Stimulated activated CD8-positive, alpha-beta memory T cell treated with anti-CD3 and anti-CD28 coated beads, Interleukin-2, amount 100 ng/mL, for 48 hours (primary cell): ENCODE measurements at places on chromosomes 16 and 17.

DNA sequence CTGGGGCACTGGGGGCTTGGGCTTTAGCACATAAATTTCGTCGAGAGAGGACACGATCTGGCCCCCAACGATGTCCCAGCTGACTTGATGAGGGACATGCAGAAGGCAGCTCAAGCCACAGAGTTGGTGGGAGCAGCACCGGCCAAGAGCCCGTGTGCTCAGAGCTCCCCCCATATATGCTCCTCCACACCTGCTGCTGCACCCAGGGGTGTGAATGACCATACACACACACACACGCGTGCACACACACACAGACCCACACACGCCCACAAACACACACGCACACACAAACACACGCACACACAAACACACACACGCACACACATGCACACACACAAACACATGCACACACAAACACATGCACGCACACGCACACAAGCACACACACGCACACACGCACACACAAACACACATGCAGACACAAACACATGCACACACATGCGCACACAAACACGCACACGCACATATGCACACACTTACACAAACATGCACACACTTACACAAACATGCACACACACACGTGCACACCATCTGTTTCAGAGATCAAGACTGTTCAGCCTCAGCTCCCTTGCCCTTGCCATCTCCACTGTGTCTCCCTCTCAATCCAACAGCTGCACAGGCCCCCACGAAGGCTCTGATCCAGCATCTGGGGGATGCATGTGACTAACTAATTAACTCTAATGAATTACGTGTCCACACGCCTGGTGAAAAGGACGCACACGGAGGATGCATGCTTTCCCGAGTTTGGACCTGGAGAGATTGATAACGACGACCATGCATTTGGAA is 85.6 kb upstream of the TNRC6C start:
- DNase-seq = no peak

- DNase-seq = no peak
Measured at GRCh38 chr16:88599092-88599733, 29.0 kb downstream of the ZC3H18 start.

- no peak for DNase-seq
Measured at GRCh38 chr16:56300242-56300623, 108.9 kb downstream of the GNAO1 start.

GRCh38 chr16:86019446-86020047 is 120.6 kb downstream of the IRF8 start:
- no peak for DNase-seq

DNA sequence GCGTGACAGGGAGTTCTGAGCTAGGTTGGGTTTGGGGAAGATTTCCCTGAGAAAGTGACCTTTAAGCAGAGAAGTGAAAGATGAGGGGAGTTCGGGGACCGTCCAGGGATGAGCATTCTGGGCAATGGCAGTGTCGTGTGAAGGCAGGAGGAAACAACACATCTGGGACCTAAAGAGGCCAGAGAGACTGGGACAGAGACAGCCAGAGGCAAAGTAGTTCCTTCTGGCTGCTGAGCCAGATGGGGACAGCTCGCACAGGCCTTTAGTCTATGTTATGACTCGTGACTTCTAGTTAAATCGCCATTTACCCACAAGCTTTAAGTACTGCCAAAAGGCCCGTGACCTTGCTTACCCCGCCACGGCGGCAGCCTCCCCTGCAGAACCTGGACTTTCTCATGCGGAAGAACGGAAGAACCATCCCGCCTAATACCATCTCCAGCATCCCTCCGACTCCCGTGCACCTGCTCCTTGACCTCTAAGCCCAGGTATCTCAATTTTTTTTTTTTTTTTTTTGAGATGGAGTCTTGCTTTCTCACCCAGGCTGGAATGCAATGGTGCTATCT is 8.5 kb upstream of the MED11 start:
- no peak for DNase-seq

DNA sequence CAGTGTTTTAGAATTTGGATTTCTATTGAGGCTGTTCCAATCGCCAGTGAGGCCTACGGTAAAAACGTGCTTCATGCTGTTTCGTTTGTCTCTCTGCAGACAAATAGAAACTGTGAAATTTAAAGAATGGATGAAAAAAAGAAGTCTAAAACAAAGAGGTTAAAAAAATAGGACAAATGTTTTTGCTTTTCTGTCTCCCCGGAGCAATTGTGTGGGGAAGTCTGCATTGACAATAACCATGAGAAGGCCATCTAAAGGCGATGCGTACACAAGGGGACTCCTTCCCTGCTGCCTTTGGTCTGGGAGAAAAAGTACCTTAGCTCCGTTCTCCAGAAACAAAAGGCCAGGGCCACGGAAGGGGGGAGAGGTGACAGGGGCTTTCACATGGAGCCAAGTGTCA is 4.6 kb upstream of the ZFHX3 start:
- no peak for DNase-seq

GRCh38 chr17:50637829-50638605 is 3.3 kb downstream of the ABCC3 start:
- DNase-seq = no peak

GRCh38 chr17:68036304-68037147 is 991 bp downstream of the KPNA2 start:
- DNase-seq = no peak

DNA sequence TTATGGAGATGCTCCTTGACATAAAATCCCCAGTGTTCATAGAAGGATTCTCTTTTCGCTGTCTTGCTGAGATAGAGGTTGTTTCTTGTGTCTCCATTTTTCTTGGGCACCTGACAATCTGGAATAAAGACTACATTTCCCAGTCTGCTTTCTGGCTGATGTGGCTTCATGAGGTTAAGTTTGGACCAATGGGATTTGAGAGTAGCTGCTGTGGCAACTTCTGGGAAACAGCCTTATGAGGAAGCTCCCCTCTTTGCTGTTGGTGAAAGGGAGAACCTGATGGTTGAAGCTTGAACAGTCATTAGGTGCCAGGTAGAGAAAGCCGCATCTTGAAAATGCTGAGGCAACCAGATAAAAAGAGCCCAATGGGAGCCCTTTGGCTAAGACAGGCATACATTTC is 24.4 kb downstream of the HS3ST4 start:
- no peak for DNase-seq

DNA sequence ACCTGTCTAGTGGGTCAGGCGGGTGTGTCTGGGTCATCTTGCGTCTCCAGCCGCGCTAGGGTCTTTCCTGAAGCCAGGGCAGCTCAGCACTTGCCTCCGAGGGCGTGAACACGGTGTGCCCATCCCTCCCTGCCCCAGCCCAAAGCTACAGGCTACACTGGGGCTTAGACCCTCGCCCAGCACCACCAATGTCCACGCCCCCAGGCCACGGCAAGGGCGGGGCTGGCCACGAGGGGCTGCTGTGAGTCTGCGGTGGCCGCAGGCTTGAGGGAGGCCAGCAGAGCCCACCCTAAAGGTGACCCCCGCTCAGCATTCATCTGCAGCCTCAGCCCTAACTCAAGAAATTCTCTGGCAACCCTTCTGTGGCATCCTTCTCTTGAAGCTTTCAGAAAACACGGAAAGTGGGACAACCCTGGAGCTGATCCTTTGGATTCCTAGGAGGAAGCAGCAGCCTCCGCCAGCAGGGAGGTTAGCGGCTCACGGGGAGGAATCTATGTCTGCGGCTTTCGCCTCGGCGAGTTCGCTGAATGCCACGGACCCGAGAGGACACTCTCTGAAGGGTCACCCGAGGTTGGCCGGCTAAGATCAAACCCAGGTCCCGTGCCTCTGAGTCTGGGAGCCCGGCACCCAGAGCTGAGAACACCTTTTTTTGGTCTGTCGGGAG is 41.7 kb downstream of the TIMM22 start:
- DNase-seq = no peak

DNA sequence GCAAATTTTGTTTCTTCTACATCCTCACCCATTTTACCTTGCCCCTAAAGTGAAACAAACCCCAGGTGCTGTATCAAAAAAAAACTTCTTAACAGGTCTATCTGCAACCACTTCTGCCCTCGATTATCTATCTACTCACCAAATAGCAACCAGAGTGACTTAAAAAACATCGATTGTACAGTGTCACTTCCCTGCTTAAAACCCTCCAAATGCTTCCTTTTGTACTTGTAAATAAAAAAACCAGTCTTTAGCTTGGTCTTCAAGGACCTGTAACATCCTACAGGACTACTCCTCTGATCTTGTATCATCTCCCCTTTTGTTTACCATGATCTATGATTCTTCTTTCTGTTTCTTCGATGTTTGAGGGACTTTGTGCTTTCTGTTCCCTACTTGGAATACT is 82.7 kb upstream of the CORO6 start:
- DNase-seq = no peak

GRCh38 chr17:69357701-69358100 is 30.8 kb upstream of the ABCA5 start:
- no peak for DNase-seq

DNA sequence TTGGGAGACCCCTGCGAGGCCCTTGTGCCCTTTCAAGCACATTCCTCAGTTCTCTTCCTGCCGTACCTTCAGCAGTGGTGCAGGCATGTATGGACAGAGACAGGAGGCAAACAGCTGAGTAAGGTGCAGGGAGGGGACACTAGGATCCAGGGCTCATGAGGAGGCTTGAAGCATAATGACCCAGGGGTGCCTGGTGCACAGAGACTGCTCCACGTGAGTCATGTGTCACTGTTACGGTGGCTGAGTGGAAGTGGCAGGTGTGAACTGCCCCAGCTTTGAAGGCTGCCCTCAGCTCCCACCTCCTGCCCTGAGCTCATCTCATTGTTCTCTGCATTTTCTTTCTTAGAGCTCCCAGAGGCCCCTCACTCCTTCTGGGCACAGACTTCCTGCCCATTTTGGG is 124.8 kb downstream of the NTN1 start:
- DNase-seq = no peak

DNA sequence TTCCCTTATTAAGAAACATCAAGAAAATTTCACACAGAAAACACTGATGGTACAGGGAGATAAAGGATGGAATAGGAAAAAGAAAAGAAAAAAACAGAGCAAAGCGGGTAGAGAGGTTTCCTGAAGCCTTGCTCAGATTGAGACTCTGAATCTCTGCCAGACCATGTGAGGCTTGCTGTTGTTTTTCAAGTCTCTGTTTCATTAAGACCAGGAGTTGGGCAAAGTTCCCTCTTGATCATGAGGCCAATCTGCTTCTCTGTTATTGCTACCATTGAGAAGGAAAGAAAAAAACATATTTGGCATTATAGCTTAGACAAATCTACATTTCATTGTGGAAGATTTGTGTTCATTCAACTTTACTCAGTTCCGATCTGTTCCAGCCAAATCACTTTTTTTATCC is 201.6 kb upstream of the SOX9 start:
- DNase-seq = no peak

GRCh38 chr17:44970136-44970741 is 2.1 kb upstream of the C1QL1 start:
- no peak for DNase-seq

GRCh38 chr17:21381076-21381706 is 5.0 kb downstream of the KCNJ12 start:
- no peak for DNase-seq

DNA sequence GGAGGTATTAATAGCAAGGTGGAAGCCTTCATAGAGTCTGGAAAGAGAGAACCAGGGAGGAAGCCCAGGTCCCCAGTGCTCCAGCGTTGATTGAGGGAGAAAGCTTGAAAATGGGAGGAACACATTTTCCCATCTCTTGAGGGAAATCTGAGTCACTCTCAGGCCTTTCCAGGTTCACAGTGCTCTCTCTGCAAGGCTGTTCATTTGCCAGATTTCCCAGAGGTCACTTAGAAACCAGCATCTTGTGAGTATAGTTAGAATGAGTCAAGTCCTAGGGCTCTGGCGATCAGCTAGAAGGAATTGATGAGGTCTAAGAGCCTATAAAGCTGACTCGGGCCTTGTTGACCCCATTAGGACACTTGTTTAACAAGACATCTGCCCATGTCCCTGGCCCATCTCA is 17.7 kb upstream of the ZNF594 start:
- no peak for DNase-seq

DNA sequence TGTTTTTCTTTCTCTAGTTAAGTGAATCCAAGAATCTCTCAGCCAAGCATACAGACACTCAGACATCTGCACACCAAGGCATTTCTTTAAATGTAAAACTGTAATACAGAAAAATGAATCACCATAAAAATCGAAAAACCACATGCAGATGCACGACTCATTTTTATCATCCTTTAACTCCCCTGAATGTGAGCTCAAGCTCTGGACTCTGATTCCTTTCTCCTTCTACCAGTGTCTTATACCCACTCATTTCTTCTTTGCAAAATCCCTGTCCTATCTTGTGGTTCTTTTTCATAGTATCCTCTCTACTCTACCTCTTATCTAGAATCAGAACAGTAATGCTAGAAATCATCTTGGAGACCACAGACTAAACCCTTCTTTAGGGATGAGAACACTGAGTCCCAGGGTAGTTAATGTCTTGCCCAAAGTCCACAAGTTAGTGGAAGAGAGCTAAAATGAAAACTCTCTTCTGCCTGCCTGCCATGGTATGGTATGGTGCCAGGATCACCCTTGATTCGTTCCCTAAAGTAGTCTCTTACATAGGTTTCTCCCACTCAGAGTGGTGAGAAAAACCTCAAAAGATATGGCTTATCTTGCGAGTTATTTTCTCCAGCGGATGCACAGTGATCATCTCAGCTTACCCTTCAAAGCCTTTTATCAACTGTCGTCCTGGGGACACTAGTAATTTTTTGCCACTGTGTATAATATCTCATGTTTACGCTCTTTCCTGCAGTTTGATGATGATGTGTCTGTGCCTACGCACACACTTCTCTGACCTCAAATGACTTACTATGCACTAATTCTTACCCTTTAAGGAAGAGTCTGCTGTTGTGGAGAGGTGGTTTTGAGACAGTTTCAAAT is 30.2 kb downstream of the BRD7 start:
- DNase-seq = no peak

DNA sequence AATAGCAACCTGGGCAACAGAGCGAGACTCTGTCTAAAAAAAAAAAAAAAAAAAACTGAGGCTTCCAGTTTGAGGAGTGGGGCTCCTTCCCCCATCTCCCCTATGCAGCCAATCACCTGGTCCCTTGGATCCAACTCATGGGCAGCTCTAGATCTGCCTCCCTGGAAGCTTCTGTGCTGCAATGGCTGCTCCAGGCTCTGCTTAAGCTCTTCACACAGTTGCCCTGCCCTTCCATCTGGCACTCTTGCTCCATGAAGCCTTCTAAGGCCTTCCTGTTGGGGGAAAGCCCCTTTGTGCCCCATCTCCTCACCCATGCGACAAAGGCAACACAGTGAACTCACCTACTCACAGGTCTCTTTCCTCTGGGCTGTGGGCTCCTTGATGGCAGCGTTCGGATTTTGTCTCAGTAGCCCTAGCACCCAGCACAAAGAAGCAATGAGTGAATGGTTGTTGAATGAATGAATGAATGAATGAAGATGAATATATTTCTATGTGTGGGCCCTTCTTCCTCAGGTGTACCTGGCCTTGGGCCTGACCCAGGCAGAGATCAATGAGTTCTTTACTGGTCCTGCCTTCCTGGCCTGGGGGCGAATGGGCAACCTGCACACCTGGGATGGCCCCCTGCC is 1.9 kb downstream of the NAGLU start:
- no peak for DNase-seq

GRCh38 chr17:28177351-28177750 is 134.9 kb downstream of the NLK start:
- DNase-seq = no peak

- DNase-seq = no peak
Measured at GRCh38 chr16:1630450-1631213, 18.5 kb downstream of the CRAMP1 start.

GRCh38 chr17:50039058-50039457 is 16.9 kb upstream of the ITGA3 start:
- no peak for DNase-seq
